CD4-positive, CD25-positive, alpha-beta regulatory T cell (primary cell): ENCODE measurements at places on chromosomes 13 and 19.

GRCh38 chr19:40303765-40304164 is 18.6 kb upstream of the AKT2 start:
- DNase-seq = no peak
- H3K27me3 ChIP-seq = no peaks in the 10 kb centered on the region
- H3K27ac ChIP-seq = no peak overlapping the region
- H3K4me1 ChIP-seq = no peaks in the 10 kb centered on the region

- DNase-seq = peak; percentile 79
- H3K27me3 ChIP-seq = no peaks in the 10 kb centered on the region
- H3K27ac ChIP-seq = peak overlapping the region; percentile 82
- peaks cover 61% of the 10 kb centered on the region for H3K4me1 ChIP-seq
Observed at GRCh38 chr13:99215184-99215830, 14.7 kb downstream of the UBAC2 start.

- no peaks in the 10 kb centered on the region for H3K4me1 ChIP-seq
- H3K36me3 ChIP-seq = no peaks in the 10 kb centered on the region
- no peak overlapping the region for H3K4me3 ChIP-seq
- H3K27me3 ChIP-seq = no peaks in the 10 kb centered on the region
Observed at GRCh38 chr13:87453244-87453643, 217.9 kb upstream of the SLITRK5 start.

DNA sequence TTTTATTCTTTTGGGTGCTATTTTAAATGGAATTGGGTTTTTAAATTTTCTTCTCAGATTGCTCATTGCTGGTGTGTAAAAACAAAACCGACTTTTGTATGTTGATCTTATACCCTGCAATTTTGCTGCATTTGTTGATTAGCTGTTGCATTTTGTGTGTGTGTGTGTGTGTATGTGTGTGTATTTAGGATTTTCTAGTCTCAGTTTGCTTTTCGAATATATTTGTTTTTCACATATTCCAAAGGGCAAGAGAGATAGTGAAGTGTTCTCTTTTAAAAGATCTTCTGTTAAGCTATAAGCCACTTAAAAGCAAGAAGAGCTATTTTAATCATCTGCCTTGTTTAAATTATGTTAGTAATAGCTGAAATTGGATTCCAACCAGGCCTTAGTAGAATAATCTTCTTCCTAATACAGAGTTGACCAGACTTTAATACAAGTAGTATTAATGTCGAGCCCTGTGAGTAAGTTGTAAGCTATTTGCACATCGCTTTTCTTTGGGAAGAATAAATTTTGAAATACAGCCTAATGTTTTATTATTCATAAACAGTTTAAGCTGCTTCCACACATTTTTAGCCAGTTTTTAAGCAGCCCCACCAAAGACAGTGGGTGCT is 57.4 kb downstream of the TM9SF2 start:
- peaks cover 85% of the 10 kb centered on the region for H3K36me3 ChIP-seq
- no peak for DNase-seq
- no peaks in the 10 kb centered on the region for H3K4me1 ChIP-seq
- H3K27me3 ChIP-seq = no peaks in the 10 kb centered on the region

- DNase-seq = no peak
- no peak overlapping the region for H3K27ac ChIP-seq
- peaks cover 17% of the 10 kb centered on the region for H3K4me1 ChIP-seq
- no peaks in the 10 kb centered on the region for H3K27me3 ChIP-seq
- H3K36me3 ChIP-seq = peaks cover 27% of the 10 kb centered on the region
Observed at GRCh38 chr19:1362387-1363257, 21.1 kb upstream of the NDUFS7 start.

DNA sequence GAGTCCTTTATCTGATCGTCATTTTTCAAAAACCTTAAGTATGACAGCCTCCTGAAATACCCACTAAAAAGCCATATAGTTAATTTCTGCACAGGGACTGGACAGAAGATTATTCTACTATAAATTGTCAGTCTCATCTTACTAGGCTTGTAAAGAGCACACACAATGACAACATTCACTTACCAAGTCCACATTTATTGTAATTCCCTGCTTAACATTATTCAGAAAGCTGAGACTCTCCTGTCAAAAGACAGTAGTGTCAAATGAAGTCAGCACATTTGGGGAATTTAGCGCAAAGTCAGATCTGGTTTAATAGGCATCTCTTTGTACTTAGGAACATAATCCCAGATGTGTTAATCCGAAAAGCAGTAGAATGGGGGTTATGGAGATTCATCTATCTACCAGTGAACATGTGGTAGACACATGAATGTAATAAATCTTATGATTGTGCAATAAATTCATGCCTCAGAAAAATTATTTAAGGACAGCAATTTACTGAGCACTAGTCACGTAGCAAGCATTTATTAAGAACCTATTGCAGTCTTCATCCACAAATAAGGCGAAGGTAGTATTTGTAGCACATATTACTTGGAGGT is 224.6 kb upstream of the GPC6 start:
- no peak overlapping the region for H3K4me3 ChIP-seq
- no peak overlapping the region for H3K27ac ChIP-seq
- no peaks in the 10 kb centered on the region for H3K36me3 ChIP-seq
- H3K4me1 ChIP-seq = no peaks in the 10 kb centered on the region
- H3K27me3 ChIP-seq = no peaks in the 10 kb centered on the region

- no peak for DNase-seq
- H3K36me3 ChIP-seq = no peaks in the 10 kb centered on the region
- H3K27ac ChIP-seq = no peak overlapping the region
- no peak overlapping the region for H3K4me3 ChIP-seq
- peaks cover 2% of the 10 kb centered on the region for H3K27me3 ChIP-seq
Observed at GRCh38 chr13:43981512-43982301, 102.0 kb downstream of the LACC1 start.
